Hematopoietic multipotent progenitor cell (in vitro differentiated cells): ENCODE measurements at places on chromosomes 5 and 9. TPM values are rescaled to one million over a fixed set of nuclear protein-coding genes. Genes with fewer than 3 reads are reported as not detected.

- peak; percentile 92 for DNase-seq
These were observed 58.2 kb upstream of the GGTA1 start for GRCh38 chr9:121557581-121558447.

DNA sequence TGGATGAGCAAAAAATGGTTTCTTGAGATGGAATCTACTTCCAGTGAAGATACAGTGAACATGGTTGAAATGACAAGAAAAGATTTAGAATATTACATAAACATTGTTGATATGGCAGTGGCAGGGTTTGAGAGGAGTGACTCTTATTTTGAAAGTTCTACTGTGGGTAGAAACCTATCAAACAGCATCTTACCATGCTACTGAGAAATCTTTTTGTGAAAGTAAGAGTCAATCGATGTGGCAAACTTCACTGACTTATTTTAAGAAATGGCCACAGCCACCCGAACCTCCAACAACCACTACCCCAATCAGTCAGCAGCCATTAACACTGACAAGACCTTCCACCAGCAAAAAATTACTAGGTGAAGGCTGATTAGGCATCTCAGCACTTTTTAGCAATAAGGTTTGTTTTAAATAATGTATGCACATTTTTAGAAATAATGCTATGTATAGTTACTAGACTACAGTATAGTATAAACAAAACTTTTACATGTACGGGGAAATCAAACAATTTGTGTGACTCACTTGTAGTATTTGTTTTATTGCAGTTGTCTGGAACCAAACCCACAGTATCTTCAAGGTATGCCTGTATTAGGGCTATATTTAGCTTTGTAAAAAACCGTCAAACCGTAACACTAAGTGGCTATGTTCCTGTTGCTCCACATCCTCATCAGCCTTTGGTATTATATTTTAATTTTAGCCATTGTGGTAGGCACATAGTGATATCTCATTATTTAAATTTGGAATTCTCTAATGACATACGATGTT, 30.6 kb upstream of the ADAMTS6 start:
- DNase-seq, result no peak

- DNase-seq, result no peak
These were observed 344 bp downstream of the NEUROG1 start for GRCh38 chr5:135535420-135535819.

DNA sequence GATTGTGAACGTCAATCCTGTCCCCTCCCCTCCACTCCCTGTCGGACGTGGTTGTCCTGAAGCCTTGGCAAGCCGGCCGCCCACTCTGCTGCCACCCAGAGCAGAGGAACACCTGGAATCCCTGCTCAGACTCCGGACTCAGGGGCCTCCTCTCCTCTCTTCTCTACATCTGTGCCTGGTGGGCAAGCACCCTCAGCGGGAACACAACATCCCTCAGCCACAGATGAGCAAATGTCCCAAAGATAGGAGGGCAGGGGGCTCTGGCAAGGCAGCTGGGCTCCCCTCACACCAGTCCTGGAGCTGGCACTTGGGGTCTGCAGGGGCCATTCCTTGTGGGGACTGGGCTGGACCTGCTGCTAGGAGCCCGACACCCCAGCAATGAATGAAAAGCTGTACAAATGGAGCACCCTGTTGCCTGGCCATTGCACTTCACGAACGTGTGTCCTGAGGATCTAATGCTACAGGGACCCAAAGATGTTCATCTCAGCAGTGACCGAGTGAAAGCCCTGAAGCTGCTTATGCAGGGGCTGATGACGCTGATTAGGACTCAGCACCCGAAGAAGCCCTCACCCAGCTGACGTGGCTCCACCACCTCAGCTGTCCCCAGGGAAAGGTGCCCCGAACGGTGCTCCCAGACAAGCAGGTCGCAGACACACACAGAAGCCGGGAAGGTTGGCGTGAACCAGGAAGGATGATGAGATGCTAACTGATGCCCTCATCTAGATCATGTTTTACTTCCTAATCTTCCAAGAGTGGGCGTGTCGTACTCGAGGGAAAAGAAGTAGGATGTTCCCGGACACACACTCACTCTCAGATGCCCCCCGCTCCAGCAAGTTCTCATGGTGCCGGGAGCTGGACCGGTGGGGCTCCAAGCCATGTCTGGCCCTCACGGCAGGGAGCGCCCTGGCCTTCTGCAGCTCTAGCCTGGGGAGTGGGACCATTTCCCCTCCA, 177.0 kb upstream of the PPP1R26 start:
- DNase-seq, result no peak

DNA sequence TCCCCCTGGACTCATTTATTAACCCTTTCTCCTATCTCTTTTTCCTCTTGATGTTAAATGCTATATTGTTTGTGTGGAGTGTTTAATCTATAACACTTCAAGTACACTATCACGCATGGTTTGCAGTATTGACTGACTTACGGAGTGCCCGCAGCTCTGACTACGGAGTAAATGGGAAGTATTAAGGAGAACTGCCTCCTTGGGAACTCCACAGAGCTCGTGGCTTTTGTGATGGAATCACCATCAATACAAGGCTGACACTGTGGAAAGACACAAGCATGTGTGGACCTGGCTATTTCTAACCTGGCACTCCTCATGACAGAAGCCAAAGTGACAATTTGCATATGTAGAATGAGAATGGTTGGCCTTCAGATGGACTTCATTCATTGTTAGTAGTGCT, 66.2 kb downstream of the SFXN1 start:
- DNase-seq, result no peak

DNA sequence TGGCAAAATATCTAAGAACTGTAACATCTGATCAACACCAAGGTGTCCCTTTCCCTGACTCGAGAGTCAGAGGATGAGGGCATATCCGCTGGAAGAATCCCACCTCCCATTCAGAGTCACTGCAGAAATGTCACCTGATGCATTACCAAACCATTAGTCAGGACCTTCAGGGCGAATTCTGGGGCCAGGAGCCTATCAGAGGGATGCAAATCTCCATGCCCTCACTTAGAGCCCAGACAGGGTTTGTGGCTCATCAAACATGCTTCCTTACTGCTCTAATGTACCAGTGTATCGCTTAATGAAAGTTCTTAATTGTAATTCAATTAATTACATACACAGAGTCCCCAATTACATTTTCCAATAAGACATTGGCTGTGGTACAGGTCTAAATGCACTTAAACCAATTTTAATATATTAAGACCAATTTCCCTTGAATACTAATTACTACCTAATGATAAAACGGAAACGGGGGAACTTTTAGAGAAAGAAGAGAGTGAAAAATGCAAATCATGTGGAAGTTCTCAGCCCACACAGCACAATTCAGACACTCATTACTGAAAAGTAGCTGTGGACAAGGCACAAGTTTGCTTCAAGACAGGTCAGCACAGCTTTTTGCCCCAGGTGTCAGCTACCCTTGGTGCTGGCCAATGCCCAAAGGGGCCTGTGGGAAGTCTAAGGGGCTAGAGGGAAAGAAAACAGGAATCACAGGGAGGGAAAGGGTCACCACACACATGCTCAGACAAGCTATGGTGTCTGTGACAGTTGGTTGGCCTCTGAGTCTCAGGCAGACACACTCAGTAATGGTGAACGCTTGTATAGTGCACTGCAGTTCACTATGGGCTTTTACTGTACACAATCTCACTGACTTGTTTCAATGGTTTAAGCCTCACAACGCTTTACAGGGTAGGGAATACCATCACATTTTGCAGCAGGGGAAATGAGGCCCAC, 211.6 kb downstream of the MAPKAP1 start:
- DNase-seq, result no peak

DNA sequence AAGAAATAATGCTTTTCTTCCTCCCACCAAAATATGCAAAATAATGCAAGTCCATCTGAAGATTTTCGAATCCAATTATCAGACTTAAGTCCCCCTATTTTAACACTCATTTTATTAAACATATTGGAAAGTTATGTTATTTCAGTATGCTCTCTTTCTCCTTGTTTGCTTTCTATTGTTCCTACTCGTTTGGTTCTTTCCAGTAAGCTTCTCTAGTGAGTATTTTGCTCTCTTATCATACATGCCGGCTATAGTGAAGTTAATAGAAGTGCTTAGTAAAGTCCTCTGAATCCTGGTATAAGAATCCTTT, 517 bp downstream of the ALDH1A1 start:
- no peak for DNase-seq

GRCh38 chr5:141382469-141383294, at the start of gene PCDHGA7:
PCDHGA7 (plus strand) TSS chr5:141382742; CDS start chr5:141382900, 158 bp downstream.
- no peak for DNase-seq

DNA sequence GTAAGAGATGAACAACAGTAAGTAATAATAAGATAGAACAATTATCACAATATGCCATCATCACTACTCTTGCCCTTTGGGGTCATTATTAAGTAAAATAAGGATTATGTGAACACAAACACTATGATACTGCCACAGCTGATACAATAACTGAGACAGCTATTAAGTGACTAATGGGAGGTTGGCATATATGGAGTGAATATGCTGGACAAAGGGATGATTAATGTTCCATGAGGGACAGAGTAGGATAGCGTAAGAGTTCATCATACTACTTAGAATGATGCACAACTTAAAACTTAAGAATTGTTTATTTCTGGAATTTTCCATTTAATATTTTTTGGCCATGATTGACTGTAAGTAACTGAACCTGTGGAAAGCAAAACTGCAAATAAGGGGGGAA, 16.6 kb downstream of the POU5F2 start:
- no peak for DNase-seq

DNA sequence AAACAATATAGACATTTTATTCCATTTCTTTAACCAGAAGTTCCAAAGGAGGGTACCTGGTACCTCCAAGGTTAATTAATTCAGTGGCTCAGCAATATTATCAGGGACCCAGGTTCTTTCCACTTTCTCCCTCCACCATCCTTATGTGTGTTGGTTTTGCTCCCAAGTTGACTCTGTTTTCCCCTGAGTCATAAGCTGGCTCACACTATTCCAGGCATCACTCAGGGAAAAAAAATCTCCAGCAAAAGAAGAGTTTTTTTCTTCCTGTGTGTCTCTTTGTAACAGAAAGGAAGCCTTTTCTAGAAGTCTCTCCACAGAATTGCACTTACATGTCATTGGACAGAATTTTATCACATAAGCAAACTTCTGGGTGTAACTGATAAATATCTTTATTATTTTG, 31.2 kb upstream of the GALNT10 start:
- no peak for DNase-seq

Gene STARD4
- total RNA-seq, result 14.8 TPM

Gene CFAP90
- total RNA-seq, result 0.27 TPM
